ENCODE measurements at places on chromosomes 7 and 10.

DNA sequence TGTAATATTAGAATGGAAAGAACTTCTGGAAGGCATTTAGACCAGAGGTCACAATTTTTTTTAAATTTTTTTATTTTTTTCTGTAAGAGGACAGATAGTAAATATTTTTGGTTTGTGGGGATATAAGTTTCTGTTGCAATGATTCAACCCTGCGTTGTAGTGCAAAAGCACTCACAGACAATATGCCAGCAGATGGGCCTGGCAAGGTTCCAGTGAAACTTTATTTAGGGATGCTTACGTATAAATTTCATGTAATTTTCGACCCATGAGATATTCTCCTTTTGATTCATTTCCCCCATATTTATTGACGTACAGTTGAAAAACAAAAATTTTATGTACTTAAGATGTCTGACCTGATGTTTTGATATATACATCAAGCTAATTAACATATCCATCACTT lies 72.8 kb upstream of the NMT2 start:
- DNase-seq: no peak

DNA sequence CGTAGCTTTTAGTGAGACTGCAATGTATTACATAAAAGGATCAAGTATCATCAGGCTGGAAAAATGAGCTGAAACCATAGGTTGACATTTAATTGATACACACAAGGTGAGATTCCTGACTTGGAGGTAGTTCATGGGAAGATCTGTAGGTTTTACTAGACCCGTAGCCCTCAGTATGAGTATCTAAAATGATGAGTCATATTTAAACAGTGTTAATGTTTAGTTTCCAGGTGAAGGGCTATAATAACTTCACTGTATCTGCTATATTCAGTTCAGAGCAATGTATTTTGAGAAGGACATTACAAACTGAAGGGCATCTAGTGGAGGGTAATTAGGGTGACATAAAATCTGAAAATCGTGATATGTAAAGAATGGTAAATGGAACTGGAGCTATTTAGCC lies 35.0 kb downstream of the ENTPD1 start:
- no peak for DNase-seq

GRCh38 chr7:33707427-33707826 lies 197.9 kb upstream of the BMPER start:
- no peak for DNase-seq

GRCh38 chr7:85600395-85600794 lies 413.5 kb upstream of the SEMA3D start:
- DNase-seq: no peak

DNA sequence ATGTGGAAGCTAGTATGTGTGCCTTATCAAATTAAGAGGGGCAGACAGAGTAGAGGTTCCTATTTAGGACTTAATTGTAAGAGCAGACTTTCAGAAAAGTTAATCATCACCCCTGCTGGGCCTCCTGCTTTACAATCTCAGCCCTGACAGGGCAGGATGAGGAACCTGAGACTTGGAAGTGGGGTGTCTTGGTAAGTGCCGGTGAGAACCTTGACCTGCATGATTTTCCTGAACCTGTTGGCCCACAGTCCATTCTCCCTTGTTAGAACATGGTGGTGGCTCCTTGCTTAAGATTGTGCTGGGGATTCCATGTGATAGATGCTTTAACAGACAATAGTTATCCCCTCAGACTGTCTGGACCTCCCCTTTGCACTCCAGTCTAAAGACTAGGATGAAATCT lies 141.7 kb upstream of the TMEM72 start:
- DNase-seq: no peak

GRCh38 chr7:128865303-128865702 lies 2.6 kb downstream of the ATP6V1F start:
- no peak for DNase-seq

All from NCI-H345 (cell line).